Iris pigment epithelial cell (primary cell): ENCODE measurements at places on chromosomes 16 and 17.

DNA sequence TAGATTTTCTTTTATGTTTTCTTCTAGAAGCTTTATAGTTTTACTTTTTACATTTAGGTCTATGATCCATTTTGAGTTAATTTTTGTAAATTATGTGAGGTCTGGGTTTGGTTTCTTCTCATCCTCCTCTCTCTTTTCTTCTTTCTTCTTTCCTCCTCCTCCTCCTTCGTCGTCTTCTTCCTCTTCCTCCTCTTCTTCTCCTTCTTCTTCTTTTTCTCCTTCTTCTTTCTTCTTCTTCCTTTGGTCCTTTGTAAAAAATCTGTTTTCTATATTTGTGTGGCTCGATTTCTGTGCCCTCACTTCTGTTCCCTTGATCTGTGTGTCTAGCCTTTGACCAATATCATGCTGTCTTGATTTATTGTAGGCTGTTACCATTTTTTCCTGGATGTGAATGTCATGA is 5.0 kb upstream of the SLC25A35 start:
- DNase-seq = no peak

- no peak for DNase-seq
These were observed 13.1 kb downstream of the HOXB4 start for GRCh38 chr17:48565022-48565554.

GRCh38 chr17:28131599-28131998 is 89.1 kb downstream of the NLK start:
- peak; percentile 65 for DNase-seq

DNA sequence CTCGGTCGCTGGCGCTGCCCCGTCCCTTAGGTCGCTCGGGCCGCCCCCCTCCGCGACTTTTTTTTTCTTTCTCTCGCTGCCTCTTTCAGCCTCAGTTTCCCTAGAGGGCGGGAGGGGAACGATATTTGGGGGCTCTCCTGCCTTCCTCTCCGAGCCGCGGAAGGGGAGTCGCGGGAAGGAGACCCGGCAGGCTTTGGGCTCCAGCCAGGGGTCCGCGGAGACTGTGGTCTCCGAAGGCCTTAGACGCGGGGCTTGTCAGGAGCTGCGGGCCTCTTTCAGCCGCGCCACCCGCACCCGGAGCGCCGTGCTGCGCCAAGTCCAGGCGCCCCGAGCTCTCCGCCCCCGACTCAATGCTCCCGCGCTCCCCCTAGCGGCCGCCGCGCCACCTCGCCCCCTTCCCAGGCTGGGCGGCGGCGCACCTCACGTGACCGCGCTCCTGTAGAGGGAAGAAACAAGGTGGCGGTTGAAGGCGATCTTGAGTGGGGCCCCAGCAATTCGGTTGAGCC is at the start of gene LRRC37B:
Gene LRRC37B (plus strand): TSS at position 427 of the 506 bp plus-strand sequence. CDS start 14,010 bp downstream, outside the sequence.
- peak; percentile 68 for DNase-seq

GRCh38 chr17:74454197-74455024 is 12.0 kb upstream of the CD300A start:
- DNase-seq = peak; percentile 70

DNA sequence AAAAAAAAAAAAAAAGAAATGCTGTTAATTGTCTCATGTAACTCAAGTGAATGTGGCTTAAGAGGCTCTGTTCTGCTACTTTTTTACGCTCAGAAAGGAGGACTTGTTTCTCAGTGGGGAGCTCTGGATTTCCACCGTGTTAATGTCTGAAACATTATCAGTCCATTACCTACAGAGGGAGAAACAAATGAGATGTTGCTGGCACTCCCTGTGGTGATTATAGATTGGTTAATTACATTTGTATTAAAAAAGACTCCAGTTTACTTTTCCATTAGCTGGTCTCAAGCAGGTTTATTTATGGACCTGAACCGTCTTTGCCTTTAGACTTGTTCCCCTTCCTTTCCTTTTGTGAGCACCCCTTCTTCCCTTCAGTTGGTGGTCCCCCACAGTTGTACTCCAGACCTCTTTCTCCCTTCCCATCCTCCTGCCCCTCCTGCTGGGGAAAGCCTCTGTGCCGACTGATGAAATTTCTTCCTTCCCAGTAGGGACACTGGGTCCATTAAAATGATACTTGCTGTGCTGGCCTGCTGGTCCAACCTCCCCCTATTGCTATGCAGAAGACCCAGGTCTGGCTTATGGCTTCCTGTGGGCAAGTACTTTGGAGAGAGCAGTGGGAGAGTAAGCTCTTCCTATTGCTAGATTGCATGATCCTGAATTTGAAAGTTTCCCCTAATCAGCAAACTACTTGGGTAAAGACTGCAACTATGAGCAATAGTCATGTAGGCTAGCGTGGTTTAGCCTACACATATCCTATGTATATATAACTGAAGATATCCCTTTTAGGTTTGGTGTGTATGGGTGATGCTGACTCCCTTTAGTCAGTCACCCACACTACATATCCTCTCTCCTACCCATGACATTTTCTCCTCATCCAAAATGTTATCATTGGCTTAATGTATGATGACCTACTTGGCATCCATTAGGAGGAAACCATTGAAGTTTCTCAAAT is 8.1 kb downstream of the CDC6 start:
- no peak for DNase-seq

DNA sequence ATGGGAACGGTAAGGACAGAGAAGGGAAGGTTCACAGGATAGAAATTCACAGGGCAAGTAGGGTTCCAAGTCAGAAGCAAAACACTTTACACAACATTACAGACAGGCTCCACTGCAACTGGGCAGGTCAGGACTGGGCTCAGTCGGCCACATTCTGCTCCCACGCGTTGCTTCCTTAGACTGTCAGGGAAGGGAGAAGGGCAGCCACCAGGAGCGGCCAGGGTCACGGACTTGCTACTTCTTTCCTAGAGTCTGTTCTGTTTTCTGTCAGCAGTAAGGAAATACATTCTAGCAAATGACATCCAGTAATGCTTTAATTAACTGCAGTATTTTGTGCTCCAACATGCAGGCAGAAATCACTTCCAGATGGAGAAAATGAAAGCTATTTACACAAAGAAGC is 160.3 kb upstream of the RPH3AL start:
- peak; percentile 62 for DNase-seq

DNA sequence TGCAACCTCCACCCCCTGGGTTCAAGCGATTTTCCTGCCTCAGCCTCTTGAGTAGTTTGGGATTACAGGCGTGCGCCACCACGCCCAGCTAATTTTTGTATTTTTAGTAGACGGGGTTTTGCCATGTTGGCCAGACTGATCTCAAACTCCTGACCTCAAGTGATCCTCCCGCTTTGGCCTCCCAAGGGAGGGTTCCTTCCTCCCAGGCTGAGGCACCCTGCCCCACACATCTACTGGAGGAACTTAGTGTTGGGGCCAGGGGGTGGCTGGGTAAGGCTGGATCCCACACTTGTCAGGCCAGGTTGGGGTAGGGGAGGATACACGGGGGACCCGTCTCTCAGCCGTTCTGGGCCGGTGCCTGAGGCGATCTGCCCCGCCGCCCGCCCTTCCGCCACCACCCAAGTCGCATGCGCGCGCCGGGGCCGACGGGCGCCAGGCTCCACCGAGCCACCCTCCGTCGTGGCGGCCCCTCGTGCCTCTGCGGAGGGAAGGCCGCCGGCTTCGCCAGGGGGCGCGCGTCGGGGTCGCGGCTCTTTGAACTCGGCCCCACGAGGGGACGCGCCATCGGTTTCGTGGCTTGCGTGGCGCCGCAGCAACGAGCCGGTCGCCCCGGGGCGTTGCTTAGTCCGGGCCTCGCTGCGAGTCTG is 15.9 kb downstream of the GRB7 start:
- no peak for DNase-seq

DNA sequence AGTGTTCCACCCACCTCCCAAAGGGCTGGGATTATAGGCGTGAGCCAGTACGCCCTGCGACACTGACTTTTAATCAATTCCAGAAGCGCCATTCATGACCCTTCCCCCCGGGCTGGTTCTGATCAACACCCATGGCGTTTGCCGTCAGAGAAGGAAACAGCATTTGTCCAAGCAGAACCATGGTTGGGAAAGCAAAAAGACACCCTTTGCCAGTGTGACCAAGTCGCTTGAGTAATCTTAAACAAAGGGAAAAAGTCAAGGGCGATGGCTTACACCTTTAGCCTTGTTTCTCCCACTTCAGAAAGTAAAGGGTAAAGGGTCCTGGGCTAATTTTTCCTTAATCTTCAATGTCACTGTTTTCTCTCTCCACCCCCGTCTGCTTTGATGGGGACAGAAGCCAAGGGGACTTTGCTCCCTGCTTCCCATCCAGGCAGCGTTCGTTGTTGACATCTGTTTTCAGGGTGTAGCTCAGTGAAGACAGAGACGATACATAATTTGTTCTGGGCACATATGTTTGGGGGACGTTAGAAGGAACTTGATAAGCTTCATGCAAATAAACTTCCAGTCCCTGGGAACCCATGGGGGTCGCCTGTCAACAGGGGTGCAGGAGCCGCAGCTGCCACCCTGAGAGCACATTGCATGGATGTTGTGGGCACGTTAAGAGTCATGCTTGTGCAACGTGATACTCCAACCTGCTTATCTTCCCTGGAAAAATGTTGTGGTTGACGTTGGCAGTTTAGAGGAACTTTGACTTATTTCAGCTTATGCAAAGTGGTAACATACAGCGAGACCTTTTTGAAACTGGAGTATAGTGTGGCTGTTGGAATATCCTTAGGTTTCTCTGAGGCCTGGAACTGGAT is 50.6 kb upstream of the TANGO6 start:
- DNase-seq = peak; percentile 75

- DNase-seq = no peak
These were observed 139.2 kb downstream of the CDK5R1 start for GRCh38 chr17:32625971-32626370.

GRCh38 chr17:72101526-72101925 is 19.3 kb upstream of the SOX9 start:
- DNase-seq = no peak

- DNase-seq = no peak
These were observed 68.9 kb upstream of the EEF2KMT start for GRCh38 chr16:5166486-5166885.

- DNase-seq = no peak
These were observed 34.1 kb upstream of the MYH10 start for GRCh38 chr17:8664456-8665126.

GRCh38 chr16:53945996-53946395 is 242.0 kb downstream of the FTO start:
- DNase-seq = peak; percentile 69

DNA sequence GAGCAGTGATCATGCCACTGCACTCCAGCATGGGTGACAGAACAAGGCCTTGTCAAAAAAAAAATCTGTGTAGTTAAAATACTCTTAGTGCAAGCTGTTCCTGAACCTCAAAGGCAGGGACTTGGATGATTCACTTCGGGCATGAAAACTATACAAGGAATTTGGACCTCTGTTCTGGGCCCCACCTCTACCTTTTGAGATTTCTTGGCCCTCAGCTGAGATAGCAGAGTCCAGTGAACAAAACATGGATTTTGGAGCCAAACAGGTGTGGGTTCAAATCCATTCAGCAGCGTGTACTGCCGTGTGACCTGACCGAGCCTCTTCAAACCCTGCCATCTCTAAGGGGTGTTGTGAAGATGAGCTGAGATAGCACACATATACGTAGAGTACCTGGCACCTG is 6.8 kb downstream of the SLC13A2 start:
- DNase-seq = no peak

- DNase-seq = no peak
These were observed 14.5 kb downstream of the SLC7A6OS start for GRCh38 chr16:68296291-68296690.

DNA sequence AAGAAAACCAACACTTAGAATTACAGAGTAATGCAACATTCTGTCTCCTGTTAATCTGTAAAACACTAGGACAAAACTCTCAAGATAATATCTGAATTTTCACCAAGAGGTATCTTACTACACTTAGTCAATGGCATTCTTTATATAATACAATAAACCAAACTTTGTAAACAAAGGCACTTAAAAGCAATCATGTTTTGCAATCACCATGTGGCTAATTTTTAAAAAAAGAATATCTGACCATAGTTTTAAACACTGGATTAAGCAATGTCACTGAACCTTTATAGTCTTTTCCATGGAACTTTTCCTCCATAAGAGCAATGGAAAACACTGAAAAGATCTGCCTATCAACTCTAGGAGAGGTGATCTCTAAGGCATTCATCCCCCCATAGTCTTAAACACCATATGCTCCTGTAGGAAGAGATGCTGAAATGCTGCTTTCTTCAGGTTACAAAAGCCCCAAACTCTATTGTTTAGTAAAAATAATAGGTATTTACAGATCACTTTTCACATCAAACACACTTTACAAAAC is 144.2 kb upstream of the CORO6 start:
- DNase-seq = no peak

GRCh38 chr16:66264311-66265047 is 102.0 kb upstream of the CDH5 start:
- no peak for DNase-seq

- DNase-seq = no peak
These were observed 1.2 kb downstream of the CPD start for GRCh38 chr17:30379903-30380381.

- DNase-seq = no peak
These were observed 12.3 kb downstream of the FCSK start for GRCh38 chr16:70466805-70467076.

DNA sequence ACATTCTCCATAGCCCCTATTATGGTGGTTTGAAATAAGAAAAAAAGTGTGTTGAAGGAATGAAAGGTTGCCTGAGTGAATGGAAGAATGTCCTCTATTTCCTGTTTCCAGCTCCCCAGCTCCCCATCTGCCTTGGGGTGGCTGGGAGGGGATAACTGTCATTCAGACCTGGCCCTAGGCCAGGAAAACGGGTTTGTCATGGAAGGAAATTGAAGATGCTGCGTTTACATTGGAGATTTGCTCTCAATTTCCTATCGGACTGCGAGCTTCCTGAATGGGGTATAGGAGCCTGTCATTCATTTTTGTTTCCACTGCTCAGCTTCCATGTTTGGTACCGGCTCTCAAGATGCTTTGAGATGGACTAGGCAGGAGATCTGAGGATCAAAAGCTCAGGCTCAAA is 2.2 kb upstream of the FZD2 start:
- no peak for DNase-seq

- no peak for DNase-seq
These were observed 32.1 kb downstream of the MYH3 start for GRCh38 chr17:10624969-10625368.

DNA sequence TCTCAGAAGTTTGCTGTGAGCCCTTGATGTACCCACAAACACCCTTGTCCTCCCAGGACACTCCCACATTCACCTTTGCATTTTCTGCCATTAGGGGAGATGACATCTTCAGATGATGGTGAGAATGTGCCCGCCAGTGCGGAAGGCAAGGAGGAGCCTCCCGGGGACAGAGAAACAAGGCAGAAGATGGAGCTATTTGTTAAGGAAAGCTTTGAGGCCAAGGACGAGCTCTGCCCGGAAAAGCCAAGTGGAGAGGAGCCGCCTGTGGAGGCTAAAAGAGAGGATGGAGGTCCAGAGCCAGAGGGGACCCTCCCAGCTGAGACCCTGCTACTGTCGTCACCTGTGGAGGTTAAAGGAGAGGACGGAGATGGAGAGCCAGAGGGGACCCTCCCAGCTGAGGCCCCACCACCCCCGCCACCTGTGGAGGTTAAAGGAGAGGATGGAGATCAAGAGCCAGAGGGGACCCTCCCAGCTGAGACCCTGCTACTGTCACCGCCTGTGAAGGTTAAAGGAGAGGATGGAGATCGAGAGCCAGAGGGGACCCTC is 17.0 kb downstream of the TAF1C start:
- no peak for DNase-seq
